Cardiac fibroblast (primary cell): ENCODE measurements at places on chromosomes 12 and 14.
A peak's percentile ranks its signal among the peaks of the same experiment; 100 is the strongest.

DNA sequence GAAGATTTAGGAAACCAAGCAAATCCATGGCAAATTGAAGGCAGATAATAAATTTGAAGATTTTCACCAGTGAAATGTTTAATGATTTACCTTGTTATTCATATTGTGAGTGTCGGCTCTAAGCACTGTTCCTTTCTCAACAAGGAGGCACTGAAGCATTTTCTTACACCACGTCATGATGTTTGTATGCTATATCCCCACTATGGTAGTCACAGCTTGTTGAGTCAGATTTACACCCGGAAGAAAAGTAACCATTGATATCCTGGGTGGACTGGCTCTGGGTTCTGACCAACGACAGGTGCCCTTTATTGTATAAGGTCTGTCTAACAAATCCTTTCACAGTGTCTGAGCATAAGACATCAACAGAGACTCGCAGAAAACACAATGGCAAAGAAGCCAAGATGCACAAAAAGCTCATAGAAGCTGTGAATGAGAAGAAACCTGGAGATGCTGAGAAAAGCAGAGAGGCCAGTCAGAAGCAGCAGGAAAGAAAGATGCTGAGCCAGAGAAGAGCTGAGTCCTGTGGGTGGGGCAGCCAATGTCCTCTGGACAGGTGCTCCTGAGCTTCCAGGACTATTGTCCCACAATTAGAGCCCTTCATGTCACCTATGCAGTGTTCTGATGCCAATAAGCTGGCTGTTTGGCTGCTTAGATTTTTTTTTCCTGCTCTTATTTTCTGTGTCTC is 49.7 kb upstream of the ARHGAP5 start:
- peak; percentile 66 for DNase-seq

DNA sequence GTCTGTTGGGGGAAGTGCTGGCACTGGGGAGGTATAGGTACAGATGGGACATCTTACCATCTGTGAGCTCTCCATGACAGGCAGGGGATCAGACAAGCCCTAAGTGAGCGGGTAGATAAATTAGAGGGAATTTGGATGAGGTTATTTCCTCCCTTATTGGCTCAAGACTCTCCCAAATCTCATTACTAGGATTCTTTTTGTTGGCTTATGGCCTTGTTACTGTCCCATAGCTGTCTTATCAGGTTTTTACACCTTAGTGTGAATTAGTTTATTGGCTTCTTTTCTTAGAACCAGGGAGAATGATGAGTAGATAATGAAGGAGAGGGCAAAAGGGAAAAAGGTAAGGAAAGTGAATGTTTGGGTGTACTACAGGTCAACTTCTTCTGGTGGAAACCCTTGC is 191.1 kb upstream of the PRICKLE1 start:
- DNase-seq, result no peak

GRCh38 chr14:72633551-72633950 is 260.4 kb downstream of the DPF3 start:
- no peak for DNase-seq

- DNase-seq, result no peak
Measured at GRCh38 chr12:122867691-122868461, 28.0 kb downstream of the VPS37B start.

DNA sequence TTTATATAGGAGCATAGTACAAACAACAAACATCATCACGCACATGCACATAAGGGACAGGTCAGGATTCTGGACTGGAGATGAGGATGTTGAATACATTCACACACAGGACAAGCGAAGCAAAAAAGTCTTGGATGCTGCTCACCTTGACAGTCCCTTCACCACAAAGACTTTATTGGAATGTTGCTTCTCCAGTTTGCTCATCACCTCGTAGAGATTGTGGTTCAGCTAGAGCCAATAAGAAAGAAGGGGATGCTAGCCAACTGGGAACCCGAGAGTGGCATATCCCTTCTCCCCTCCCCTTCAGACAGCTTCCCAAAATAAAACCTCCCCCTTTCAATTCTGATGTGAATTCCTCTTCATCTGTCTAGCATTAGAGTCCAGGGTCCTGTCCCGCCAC is 25.4 kb upstream of the SMAGP start:
- no peak for DNase-seq

DNA sequence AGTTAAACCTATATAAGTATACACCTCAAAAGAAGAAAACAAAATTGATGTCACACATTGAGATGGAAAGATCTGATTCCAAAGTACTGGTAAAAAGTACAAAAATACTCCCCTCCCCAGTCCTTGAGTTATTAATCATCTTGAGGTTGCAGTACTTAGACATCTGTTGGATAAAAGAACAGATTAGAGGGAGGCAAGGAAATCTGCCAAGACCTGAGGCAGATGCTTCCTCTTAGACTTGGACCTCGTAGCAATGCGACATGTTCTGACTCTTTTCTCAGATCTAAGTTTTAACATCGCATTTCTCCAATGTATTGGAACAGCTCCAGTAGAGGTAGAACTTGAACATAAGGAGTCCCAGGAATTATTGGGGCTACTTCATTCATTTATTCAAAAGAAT is 187.9 kb upstream of the GRIN2B start:
- no peak for DNase-seq

DNA sequence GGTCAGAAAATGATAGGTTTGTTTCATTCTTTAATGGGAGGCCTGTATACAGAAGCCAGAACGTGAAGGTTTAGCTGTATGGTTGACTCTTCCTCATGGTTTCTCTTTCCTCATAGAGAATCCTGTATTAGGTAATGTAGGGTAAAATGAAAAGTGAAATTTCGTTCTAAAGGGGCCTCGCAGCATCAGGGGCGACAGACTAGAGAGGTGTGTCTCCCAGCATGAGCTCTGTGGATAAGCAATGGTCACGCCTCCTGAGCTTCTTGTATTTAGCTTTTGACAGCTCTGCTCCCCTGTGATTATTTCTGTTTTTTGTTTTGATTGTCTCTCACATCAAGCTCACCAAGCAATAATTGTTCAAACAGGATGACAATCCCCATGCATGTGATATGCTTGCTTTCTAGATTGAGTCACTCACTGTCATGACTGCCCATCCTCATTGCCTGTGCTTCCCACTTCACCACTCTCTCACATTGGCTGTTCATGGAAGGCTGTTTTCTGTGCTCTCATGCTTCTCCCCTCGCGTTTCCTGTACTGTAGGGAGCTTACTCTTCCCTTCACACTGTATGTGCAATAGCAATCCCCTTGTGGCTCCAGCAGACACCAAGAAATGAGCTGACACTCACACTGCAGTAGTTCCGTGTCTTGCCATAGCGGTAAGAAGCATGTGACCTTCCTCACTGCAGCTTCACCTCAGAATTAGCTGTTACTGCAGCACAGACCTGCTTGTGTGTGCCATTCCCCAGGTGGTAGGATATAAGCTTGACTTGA is 44.0 kb downstream of the RAD52 start:
- DNase-seq, result no peak

- DNase-seq, result peak; percentile 34
Measured at GRCh38 chr12:126708492-126708896, 1558.5 kb upstream of the TMEM132C start.

DNA sequence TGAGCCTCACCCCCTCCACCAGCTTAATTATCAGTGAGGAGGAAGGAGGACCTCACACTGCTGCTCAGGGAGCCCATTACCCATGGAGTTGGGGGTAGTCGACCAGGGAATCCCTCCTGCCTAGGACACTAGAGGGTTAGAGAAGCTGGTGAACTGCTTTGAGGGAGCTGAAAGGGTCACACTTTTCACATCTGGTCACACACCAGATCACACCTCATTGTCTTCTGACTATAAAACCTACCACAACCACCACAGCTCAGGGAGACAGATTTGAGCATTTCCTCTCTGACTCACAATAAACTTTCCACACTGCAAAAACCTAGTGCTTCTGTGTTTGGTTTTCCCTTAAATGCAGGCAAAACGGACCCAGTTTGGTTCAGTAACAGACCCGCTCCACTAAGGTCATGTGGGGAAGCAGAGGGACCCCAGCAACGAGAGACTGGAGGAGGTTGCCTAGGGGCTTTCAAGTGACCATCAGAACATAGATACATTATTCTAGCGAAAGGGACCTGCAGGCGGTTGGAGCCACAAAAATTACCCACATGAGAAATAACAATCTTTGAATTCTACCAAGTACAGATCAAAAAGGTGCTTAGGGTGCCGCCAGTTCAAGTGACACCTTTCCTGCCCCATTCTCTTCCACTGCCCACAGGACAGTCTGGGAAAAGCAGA is 151.4 kb upstream of the AVPR1A start:
- no peak for DNase-seq

DNA sequence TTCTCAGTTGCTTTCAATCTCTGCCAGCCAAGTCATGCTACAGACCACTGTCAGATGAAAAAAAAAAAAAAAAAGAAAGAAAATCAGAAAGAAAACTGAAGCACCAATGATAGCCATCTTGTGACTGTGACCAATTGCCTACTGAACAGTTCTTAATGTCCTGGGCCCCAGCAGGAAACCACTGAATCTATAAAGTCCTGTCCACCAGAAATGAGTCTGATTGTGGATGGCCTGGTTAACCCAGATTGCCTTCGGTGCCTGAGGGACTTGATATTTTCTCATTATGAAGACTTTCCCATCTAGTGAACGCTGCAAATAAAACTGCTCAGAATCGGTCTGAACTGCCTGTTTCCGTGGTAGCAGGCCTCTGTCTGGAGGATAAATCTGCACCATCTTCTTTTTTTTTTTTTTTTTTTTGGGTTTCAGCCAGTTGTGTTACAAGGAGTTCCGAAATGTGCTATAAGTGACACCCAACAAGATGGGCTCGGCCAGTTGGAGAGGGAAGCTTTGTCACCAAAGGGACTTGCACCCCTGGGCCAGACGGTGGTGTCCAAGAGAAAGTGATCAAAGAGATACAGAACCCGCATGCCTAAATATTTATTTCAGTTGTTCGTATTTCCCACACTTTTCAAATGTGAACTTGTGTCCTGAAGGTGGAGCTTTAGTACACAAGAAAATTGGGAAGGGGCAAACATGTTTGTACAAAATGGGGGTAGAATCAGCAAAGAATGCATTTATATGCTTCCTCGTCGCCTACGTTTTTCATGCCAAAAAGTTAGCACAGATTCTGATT is 3.0 kb upstream of the PLXNC1 start:
- peak; percentile 78 for DNase-seq

DNA sequence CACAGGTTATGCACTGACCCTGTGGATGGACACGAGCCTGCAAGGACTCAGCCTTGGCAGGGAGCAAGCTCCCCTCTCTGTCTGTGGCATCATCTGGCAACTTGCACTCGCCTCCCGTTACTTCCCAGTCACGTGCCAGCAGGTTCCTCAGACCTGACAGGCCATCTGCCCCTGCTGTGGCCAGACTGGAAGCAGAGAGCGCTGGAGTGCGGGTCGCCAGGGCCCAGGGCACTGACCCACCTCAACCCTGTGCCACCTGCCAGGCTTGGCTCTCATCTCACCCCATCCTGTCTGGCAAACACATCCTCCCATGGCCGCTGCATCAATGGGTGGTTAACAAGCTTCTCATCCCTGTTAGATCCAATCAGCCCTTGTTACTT is 28.4 kb downstream of the SLC6A12 start:
- DNase-seq, result no peak
